CD8-positive, alpha-beta T cell (primary cell): ENCODE measurements at places on chromosomes 3 and 15. TPM values are rescaled to one million over a fixed set of nuclear protein-coding genes. Genes with fewer than 3 reads are reported as not detected.
A peak's percentile ranks its signal among the peaks of the same experiment; 100 is the strongest.

The PLD1 gene
- total RNA-seq, result 1.6 TPM

DNA sequence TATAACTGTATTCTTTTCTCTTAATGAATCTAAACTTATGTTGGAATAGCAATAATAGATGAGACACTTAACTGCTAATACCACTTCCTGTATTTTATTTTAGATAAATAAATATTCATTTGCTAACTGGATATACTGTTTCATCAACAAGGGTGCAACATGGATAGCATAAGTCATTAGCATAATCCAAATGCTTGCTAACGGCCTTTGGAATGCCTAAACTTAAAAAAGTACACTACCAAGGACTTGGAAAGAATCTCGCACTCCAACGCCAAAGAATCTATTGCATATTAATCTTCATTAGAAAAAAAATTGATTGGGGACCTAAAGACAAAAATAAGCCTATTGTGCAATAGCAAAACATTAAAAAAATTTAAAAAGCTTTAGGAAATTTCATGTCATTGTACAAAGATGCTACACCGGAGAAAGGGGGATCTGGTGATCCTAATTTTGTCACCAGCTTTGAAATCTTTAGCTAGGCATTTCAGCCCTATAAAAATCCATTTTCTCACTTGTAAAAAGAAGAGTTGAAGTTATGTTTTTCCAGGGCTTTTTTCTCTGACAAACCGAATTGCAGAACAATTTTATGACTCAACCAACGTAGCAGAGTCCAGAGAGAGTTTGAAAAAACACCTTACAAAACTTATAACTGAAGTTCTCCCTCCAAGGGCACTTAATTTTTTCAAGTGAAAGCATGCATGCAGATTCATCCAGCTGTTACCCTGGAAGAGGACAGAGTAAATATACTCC, 4.1 kb downstream of the VGLL3 start:
- DNase-seq, result no peak

GRCh38 chr3:30343861-30344260, 262.5 kb upstream of the TGFBR2 start:
- DNase-seq, result no peak

DNA sequence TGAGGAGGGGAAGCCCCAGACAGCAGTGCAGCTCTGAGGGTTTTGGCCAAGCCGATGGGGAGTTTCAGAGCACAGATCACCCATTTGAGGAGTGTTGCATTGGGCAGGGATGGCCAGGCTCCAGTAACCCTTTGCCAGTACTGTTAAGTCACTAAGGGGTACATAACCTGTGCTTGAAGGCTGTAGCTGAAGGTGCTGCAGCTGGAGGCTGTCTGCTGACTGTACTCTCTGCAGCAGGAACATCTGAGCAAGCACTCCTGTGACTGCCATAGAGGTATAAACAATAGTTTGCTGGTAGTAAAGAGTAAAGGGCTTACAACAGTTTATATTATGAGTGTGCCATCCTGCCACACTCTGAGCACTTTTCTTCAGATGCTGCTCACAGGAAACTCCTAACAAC, 297.8 kb downstream of the EPHA3 start:
- no peak for DNase-seq

DNA sequence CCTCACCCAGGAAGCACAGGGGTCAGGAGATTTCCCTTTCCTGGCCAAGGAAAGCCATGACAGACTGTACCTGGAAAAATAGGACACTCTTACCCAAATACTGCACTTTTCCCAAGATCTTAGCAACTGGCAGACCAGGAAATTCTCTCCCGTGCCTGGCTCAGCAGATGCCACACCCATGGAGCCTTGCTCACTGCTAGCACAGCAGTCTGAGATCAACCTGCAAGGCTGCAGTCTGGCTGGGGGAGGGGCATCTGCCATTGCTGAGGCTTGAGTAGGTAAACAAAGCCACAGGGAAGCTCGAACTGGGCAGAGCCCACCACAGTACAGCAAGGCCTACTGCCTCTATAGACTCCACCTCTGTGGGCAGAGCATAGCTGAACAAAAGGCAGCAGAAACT, 567.3 kb upstream of the LMCD1 start:
- no peak for DNase-seq

- DNase-seq, result no peak
These were observed 5.9 kb upstream of the ADGRG7 start for GRCh38 chr3:100603469-100603868.

The LRTM1 gene
- not detected for total RNA-seq

- DNase-seq, result no peak
These were observed 144.6 kb downstream of the THSD4 start for GRCh38 chr15:71259866-71260265.

The SPTBN5 gene
- total RNA-seq, result 1.1 TPM

DNA sequence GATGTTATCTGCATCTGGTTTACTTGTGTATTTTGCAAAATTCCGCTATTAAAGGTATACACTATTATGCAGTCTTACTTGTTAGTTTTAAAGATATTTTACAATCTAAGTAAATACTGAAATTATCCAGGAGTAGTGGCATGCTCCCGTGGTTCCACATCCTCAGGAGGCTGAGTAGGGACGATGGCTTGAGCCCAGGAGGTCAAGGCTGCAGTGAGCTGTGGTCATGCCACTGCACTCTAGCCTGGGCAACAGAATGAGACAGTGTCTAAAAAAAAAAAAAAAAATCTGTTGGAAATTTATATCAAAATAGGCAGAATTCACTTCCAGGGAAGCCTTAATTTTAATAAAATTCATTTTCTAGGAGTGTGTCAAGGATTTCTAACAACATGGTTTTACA, 27.7 kb upstream of the HYKK start:
- no peak for DNase-seq

GRCh38 chr3:119245778-119246177, 5.1 kb upstream of the B4GALT4 start:
- DNase-seq, result no peak

The PTX3 gene
- total RNA-seq, result not detected

DNA sequence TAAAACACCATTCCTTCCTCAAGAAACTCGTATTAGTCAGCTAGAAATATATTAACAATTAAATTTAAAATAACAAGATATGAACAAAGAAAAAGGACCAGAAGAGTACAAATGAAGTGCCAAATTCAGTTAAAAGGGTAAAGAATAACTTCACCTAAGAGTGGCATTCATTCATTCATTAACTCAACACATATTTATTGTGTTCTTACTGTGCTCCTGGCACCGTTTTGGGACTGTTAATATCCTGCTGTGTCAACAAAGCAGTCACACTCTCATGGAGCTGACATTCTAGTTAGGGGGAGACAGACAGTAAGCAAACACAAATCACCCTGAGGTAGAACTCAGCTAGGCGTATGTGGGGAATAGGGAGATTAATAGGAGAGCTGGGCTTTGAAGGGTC, 123.6 kb upstream of the DPPA4 start:
- no peak for DNase-seq

The FGF12 gene
- not detected for total RNA-seq

GRCh38 chr3:49703443-49703927, 14.1 kb downstream of the RNF123 start:
- peak; percentile 72 for DNase-seq

The PAK2 gene
- 30.4 TPM for total RNA-seq

- no peak for DNase-seq
These were observed 17.5 kb upstream of the APEH start for GRCh38 chr3:49656541-49657112.

DNA sequence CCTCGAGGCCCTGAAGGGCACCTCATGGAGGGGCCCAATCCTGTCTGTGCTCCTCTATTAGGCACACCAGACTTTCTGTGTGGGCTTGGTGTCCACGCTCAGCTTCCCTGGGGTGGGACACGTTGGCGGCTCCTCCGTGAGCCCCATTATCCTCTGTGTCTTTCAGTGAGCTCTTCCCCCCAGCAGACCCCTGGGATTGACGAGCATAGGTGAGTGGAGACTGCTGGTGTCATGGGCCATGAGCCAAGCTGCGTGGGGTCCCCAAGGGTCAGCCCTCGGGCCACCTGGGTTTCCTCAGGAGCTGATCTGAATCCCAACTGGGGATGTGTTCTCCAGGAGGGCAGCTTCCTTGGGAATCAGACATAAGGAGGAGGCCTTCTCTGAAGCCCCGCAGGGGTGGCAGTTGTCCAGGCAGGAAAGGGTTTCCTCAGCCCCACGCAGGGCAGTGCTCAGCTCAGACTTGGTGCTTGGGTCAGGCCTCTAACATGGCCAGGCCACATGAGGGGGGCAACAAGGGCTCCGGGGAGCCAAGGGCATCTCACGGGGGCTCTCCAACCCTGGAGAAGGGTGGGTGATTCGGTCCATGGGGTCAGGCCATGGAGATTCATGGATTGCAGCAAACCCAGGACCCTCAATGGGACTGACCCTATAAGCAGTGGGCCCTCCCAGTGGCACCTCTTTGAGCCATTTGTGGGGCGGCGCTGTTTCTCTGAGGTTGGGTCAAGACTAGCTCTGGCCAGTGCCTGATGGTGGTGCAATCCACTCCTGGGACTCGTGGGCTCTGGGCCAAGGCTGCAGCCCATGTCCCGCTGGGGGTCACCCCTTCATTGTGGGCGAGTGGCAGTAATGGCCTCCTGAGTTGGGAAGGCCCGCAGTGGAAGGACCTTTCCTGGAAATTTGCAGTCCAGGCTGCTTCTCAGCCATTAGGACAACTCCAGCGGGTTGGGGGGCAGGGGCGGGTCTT, 222.5 kb downstream of the SNRPN start:
- peak; percentile 0 for DNase-seq

DNA sequence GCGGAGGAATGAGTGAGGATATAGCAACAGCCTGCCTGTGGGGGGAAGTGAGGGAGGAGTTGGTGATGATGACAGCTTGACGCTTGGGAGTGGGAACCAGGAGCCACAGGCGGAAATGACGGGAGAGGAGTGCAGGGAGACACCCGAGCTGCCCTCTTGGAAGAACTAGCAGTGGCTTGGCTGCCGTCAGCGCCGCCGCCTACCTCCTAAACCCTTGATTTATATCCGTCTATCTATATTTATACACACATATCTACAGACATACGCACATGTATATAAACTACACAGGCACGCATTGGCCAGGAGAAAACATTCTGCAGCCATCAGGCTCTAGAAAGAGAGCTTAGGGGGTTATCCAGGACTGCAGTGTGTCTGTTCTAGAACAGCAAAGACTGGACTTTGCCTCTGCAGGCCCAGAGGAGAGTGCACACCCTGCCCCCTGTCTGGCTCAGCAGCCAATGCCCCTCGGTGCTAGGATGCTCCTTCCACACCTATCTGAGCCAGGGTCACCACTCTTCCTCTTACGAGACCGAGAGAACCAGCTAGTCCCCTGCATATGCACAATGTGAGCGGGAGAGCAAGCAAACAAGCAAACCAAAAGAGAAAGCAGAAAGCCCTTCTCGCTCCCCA, 45.3 kb upstream of the MAGEF1 start:
- no peak for DNase-seq

DNA sequence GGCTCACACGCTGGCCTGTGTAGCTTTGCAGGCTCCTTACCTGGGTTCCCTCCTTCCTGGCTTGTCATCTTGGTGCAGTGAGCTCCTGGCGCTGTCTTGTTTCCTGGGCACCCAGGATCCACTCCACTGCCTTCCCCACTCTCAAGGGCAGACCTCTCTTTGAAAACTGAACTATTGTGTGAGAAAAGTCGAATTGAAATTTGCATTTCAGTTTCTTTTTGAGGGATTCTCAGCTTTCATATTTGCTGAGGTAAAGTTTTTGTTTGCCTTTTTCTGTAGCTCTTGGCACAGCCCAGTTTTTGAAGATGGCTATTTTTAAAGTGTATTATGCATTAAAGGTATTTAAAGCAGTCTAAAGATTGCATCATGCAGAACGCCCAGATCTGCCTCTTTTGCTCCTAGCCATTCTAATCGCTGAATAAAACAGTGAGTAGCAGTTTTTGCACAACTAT, 70.1 kb downstream of the CCK start:
- no peak for DNase-seq

The MESP2 gene
- not detected for total RNA-seq

GRCh38 chr3:194541483-194541882, 54.7 kb upstream of the ATP13A3 start:
- no peak for DNase-seq

DNA sequence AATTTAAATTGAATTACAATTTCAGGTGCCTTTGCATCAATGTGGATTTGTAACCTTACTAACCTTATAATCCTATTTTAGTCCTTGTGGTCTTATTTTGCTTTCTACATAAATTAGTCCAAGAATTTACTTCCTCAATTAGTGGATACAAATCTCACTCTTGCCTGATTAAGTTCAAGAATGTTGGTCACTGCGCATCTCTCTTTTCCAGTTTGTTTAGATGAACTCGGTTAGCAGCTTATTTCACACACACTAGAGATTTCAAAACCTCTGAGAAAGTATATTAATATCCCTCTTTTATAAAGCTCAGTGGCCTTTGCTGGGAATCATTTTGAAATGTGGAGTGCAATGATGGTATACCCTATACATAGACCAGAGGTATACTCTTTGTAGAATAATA, 243.4 kb downstream of the DTWD1 start:
- no peak for DNase-seq

The SCAANT1 gene
- not detected for total RNA-seq
